ENCODE measurements at places on chromosomes 3 and 15.

GRCh38 chr3:45612138-45612537, 17.6 kb downstream of the LIMD1 start:
- no peak for DNase-seq

DNA sequence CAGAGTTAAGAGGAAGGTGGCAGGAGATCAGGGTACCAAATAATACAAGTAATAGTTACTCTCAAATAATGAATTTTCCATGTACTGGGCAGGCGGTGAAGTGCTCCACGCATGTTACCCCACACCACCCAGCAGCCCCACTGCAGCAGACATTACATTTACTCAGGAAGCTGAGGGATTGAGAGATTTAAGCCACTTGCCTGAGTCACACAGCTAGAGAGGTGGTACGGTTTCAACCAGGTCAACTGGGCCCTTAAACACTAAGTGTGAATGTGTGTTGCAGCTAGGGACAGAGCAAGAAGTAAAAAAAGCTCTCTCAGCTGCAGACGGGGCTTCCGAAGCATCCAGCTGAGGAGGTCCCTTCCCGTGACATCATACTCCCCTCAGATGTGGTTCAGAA, 91.3 kb downstream of the PRICKLE2 start:
- DNase-seq, result no peak

DNA sequence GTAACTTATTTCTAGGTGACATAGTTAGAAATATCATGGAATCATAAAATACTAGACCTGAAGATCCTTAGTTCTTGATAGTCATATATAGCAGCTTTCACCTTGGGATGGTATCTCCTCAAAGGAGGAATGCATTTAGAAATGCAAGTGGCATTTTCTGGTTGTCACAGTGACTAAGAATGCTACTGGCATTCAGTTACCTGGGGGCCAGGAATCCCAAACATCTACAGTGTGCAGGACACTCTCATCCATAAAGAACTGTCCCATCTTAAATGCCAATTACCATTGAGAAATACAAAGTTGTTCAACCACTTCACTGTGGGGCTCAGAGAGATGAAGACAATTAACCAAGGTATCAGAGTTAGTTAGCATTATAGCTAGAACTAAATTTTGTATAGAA, 36.7 kb downstream of the MYH15 start:
- DNase-seq, result no peak

GRCh38 chr15:78129751-78130287, 1.4 kb downstream of the CIB2 start:
- no peak for DNase-seq

- DNase-seq, result no peak
Measured at GRCh38 chr3:195286115-195286872, 15.3 kb upstream of the XXYLT1 start.

GRCh38 chr3:62678841-62679240, 196.4 kb downstream of the CADPS start:
- DNase-seq, result no peak

DNA sequence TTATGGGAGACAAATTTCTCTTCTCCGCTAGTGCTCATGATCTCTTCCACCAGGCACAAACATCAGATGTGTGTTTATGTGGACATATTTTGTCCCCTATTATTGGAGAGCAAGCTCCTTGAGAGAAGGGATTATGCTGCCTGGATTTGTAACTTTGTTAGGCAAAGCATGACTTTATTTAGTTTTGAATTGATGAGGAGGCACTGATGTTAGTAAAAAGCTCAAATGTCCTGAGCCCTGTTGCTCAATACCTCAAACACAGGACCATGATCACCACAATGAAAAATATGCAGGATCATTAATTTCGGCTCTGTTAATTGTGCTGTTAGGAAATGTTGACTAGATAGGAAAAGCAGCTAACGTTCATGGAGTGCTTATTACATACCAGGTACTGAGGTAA, 29.1 kb downstream of the SCG5 start:
- no peak for DNase-seq

GRCh38 chr3:46334741-46335478, 19.0 kb upstream of the CCR2 start:
- DNase-seq, result no peak

- no peak for DNase-seq
Measured at GRCh38 chr3:143380449-143380848, 260.9 kb downstream of the CHST2 start.

DNA sequence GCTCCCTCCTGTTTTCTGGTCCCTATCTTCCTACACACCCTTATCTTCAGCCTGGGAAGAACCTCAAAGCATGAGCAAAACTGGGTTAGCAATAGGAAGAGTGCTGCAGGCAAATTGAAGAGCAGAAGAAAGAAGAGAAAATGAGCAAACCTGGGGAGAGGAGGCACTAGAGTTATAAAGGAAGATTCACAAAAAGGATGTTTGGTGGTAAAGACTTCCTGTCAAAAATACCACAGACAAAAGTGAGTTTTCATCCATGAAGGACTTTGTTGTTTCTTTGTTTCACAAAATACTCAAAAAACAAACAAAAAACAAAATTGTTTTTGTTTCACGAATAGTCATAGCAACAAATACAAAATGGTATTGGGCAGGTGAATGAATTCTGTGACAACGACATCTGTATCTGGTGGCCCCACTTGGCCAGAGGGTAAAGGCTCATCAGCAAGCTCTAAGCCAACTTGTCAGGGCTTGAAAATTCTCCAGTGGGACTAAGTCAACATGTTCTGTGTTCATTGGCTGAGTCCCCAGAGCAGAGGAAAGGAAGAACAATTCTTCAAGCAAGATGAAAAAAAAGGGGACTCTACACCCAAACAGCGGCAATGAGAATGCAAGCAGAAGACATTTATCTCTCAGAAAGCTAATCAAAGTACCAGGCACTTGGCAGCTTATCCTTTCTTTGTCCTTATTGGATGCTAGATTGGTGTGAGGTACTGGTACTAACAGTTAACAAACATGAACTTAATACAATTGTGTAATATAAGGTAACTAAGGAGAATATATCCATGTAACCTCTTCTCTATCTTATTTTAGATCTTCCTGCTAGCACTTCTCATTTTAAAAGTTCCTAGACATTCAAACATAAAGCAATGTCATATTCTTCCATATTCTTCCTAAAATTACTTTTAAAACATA, 9.7 kb downstream of the ATP8B4 start:
- DNase-seq, result no peak

DNA sequence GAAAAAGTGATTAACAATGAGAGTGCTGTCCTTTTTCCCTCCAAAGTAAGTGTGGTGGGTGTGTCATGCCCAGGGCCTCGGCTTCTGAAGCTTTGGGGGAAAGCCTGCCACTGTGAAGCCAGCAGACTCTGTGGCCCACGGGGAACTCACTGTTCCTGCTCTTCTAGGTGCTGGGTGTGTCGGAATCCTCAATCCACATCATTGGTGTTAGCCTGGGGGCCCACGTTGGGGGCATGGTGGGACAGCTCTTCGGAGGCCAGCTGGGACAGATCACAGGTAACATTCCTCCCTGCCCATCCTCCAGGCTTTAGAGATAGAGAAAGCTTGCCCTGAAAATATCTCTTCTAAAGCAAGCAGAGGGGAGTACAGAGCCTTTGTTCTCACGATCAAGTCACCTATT, 11.6 kb downstream of the PLA1A start:
- DNase-seq, result no peak

- DNase-seq, result no peak
Measured at GRCh38 chr3:156659260-156659659, 15.1 kb upstream of the TIPARP start.

- no peak for DNase-seq
Measured at GRCh38 chr3:74489050-74489792, 125.2 kb downstream of the CNTN3 start.

DNA sequence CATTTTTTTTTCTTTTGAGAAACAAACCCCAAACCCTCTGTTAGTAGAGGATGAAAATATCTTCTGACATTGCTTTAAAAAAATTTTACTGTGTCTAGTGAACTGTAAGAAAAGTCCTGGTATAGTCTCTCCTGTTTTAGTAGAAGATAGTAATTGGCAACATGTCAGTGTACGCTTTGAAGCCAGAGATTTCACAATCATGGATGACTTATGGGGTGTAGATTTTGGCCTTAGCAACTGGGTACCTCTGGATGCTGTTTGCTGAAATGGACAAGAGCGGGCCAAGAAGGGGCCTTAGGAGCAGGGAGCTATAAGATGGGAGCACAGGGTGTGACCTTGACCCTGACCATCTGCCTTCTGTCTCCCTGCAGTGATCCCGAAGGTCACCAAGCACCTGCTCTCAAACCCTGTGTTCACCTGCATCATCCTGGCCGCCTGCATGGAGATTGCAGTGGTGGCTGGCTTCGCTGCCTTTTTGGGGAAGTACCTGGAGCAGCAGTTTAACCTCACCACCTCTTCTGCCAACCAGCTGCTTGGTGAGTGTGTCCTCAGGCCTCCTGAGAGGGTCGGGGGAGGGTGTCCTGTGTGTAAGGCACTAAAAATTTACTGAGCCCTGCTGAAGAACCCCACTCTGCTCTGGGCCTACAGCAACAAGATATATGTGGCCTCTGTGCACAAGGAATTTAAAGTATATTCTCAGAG, 266.7 kb downstream of the SLCO3A1 start:
- DNase-seq, result no peak

- DNase-seq, result no peak
Measured at GRCh38 chr3:12618426-12618825, 45.5 kb downstream of the RAF1 start.

DNA sequence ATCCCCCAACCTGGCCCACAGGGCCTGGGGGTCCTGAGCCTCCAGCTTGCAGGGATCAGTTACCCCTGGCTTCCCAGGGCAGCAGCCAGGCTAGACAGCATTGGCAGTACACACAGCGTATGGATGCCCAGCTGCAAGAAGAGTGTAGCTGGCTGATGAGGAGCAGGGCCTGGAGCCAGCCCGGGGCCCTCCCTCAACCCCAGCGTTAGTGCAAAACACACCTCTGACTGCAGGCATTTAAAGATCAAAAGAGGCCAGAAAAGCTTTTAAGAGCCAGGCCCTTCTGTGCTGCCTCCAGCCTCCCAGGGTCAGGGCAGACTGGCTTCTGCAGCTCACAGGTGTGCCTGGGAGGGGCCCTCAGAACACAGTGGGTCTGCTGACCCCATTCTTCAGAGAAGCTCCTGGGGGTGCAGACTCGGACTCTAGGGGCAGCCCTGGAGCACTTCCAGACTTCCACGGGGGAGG, 110.6 kb downstream of the ETFA start:
- no peak for DNase-seq

GRCh38 chr3:52446631-52447511, 2.0 kb upstream of the SEMA3G start:
- DNase-seq, result peak; percentile 33

GRCh38 chr3:127834771-127835170, 12.5 kb upstream of the MGLL start:
- DNase-seq, result no peak

GRCh38 chr15:80494756-80495155, 90.6 kb downstream of the ARNT2 start:
- DNase-seq, result no peak

DNA sequence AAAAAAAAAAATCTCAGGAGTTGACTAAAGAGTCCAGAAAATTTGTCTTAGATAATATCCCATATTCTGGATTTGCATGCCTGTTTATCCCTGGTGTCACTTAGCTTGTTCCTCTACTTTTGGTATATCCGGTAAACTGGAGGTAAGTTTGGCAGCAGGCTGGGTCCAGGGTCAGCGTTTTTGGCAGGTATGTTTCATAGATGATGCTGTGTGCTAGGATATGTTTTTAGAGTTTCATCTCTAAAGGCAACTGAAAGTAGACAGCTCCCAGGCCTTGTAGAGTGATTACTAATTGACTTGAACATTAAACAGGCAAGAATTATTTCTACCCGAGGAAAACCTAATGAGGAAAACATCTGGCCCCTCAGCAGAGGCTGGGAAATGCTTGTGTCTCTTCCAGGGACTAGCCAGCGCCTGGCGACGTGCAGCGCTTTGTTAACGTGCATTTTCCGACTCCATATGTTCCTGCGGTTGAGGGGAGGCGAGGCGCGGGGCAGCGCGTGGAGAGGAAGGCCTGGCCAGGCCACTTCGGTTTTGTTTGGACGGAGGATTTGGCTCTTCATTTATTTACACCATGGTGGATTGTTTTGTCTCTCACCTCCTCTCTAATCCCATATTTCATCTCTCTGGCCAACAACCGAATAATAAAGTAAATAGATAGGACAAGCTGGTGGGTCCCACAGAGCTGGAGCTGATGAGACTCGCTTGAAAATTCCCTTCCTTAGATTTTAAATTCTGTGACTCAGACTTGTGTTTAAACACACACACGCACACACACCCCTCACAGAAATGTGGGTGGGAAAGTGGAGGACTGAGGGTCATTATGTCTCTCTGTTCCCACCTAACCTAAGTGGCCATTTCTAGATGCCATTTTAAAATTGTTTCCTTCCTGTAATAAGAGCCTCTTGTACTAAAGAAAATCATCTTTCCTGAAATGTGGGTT, 65.3 kb downstream of the ASB7 start:
- no peak for DNase-seq

GRCh38 chr3:101069901-101070798, 76.9 kb upstream of the ABI3BP start:
- DNase-seq, result no peak

DNA sequence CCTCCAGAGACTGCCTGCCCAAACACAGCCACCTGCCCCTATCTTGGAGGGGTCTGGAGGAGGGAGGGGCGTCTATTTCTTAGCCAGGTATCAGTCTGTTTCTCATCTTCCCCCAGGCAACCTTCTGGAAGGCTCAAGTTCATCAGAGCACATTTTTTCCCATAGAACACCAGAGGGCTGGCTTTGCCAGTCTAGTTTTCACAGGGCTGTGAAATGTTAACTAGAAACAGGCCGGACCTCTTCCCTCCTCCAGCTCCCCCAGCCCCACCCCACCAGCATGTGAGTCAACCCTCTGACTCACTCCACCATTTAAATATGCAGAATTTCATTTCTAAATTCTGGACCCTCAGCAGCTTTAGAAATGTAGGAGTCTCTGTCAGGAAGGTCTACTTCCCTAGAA, 66.9 kb downstream of the SLCO2A1 start:
- DNase-seq, result no peak

- no peak for DNase-seq
Measured at GRCh38 chr3:191008074-191008473, 145.6 kb upstream of the GMNC start.

GRCh38 chr15:91801836-91802534, 51.5 kb upstream of the SLCO3A1 start:
- DNase-seq, result no peak

DNA sequence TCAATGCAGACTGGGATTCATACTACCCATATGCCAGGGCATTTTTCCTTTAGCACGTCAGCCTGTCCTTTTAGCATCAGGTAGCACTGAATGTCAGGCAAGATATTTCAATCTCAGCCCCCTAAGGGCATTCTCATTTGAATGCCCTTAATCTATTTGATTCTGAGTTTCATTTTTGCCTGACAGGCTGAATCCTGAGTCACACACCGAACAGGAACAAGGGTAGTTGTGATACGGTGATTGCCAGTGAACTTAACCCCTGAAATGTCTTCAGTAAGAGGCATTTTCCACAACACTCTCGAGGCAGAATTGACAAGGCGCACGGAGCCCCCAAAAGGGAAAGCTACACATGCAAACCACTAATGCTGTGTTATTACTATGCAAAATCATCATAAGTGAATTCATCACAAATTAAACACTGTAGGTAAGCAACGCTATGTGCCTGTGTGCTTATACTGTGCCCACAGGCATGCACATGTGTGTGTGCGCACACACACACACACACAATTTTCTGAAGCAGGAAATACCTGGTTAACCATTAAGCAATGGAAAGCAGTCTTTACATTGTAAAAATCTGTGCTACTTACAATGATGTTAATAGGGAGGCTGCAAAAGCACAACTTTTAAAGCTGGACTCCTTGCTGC, 130.4 kb downstream of the ZNF385D start:
- no peak for DNase-seq

- no peak for DNase-seq
Measured at GRCh38 chr15:56056626-56057025, 63.2 kb upstream of the NEDD4 start.
